ENCODE measurements at places on chromosomes 11 and 22.

GRCh38 chr11:46247659-46248058 is 29.8 kb upstream of the CREB3L1 start:
- DNase-seq, result peak; percentile 68

DNA sequence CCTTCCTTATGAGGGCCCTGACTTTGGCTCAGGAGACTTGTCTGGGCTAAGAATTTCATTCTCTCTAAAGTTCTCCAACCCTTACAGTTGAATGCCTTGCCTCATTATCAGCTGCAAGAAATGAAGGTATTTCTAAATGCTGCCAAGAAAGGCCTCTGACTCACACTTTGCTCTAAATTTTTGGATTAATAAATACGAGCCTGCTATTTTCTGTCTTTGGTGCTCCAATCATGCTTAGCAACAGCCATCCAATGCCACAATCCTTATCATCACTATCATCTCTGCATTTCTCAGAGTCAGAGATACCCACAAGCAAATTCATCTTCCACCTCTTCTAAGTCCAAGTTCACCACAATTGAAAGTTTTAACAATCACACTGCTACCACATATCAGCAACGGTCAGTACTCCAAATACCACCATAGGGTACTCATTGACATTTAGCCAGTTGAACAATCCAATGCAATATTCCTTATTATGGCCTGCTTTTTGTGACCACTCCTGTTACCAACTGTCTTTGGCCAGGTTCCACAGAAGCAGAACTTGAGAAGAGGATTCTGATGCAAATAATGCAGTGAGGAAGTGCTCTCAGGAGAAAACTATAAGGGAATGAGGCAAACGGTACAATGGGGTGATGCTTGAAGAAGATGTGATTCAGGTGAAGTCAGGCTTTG is 5.7 kb downstream of the PATE2 start:
- DNase-seq, result no peak

- peak; percentile 70 for DNase-seq
Observed at GRCh38 chr11:87290304-87290922, 252.7 kb downstream of the TMEM135 start.

DNA sequence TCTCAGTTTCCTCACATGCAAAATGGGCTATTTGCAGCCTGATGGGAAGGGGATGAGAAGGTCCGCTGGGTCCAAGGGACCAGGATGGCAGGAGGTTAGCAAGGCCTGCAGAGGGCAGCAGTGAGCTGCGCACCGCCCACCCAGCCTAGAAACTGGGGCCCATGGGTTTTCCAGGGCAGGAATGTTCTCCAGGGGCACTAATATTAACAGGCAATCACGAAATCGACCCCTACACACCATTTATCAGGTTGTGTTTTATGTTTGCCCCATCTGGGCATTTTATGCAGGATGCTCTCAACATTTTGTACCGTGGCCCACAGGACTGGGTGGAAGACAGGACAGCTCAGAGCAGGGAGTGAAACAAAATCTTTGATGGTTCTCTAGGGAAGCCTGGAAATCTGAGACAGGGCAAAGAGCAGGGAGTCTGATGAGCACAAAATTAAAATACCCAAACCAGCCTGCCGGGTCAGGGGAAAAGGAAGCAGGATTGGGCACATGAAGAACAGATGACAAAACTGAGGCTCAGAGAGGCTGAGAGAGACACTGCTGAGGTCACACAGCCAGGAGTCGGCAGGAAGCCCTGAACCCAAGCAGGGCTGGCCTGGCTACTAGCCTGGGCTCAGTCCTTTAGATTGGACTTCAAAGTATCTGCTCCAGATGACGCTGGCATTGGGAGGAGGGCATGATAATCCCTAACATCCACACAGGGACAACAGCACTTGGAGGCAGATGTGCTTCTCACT is 1.6 kb upstream of the BCR start:
- DNase-seq, result peak; percentile 23
